Right hindlimb (tissue), 1 donor: ENCODE measurements at places on chromosomes 3 and 15.

DNA sequence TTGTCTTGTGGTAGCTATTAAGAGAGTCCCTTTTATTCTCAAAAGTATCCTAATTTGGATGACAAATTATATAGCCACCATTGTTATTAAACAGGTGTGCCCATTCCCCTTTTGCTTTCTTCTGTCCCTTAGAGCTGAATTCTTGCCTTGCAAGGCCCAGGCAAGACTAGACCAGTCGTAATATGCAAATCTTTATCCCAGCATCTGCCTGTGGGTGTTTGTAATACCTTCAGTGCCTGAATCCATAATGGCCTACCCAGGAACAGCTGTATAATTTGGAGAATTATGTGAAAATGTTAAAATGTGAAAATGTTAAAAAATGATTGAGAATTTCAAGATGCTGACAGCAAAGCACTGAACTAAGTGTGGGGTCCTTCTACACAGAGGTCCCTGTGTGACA is 403.0 kb upstream of the RBMS3 start:
- DNase-seq: no peak

DNA sequence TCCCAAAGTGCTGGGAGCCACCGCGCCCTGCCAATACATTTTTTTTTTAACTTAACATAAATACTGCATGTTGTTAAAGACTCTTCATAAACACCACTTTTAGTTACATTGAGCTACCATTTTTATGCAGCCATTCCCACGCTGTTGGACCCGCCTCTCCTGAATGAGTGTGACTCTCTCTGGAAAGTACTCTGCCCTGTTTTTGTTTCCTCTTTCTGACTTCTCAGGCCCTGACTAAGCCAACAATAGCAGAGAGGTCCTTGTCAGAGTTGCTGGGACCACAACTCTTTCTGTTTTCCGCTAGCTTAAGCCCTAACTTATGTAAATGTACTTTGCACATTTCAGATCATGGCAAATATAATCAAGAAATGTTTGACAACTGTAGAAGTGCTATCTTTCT is 35.2 kb downstream of the PARP15 start:
- DNase-seq: no peak

DNA sequence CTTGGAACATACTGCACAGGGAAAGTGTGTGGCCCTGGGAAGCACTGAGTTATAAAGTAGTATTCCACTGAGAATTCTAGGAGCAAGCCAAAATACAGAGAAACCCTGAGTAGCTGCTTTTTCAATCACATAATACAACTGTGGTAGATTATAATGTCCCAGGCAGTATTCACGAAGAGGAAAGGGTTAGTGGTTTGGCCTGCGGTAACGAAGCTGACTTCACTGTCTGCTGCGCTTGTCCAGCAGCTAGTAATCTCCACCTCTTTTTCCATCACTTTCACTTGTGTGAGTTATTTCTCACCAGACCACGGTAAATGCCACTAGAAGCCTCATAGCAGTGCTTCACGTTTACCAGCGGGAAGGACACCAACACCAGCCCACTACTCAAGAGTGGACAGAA is 34.4 kb downstream of the RPL39L start:
- DNase-seq: peak; percentile 80

DNA sequence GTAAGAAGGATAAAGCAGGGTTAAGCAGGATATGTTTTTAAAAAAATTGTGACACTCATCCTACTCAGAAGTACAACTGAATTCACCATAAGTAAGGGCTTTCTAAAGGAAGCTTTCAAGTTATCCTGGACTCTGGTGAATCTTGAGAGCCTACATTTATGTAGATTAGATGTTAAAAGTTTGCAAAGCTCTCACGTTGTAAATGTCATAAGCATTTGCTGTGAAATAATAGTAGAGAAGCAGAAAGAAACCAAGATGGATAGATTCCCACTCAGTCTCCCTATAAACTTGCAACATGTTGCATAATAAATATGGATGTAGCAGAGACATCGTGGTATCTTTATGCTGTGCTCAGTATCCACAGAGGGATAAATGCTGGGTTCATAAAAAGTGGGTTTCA is 77.0 kb downstream of the LRRC3B start:
- DNase-seq: no peak

GRCh38 chr3:56275120-56275519 is 193.1 kb downstream of the ERC2 start:
- DNase-seq: no peak

DNA sequence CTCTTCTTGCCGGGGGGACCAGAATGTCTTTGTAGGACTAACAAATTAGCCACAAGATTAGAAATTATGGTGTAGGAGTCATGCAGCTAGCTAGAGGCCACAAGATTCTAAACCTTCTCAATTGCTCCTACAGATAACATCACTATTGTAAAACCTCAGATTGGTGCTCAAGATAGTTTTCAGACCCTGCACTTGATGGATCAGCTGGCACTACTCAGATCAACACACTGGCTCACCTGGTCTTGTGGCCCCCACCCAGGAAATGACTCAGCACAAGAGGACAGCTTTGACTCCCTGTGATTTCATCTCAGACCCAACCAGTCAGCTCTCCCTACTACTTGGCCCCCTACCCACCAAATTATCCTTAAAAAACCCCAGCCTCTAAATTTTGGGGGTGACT is 124.1 kb upstream of the RASGRP1 start:
- no peak for DNase-seq

GRCh38 chr15:45197512-45197911 is 9.7 kb upstream of the SHF start:
- no peak for DNase-seq

- no peak for DNase-seq
Measured at GRCh38 chr3:193149998-193150397, 91.0 kb upstream of the PLAAT1 start.

GRCh38 chr3:106573605-106574004 is 704.8 kb upstream of the CBLB start:
- DNase-seq: no peak

DNA sequence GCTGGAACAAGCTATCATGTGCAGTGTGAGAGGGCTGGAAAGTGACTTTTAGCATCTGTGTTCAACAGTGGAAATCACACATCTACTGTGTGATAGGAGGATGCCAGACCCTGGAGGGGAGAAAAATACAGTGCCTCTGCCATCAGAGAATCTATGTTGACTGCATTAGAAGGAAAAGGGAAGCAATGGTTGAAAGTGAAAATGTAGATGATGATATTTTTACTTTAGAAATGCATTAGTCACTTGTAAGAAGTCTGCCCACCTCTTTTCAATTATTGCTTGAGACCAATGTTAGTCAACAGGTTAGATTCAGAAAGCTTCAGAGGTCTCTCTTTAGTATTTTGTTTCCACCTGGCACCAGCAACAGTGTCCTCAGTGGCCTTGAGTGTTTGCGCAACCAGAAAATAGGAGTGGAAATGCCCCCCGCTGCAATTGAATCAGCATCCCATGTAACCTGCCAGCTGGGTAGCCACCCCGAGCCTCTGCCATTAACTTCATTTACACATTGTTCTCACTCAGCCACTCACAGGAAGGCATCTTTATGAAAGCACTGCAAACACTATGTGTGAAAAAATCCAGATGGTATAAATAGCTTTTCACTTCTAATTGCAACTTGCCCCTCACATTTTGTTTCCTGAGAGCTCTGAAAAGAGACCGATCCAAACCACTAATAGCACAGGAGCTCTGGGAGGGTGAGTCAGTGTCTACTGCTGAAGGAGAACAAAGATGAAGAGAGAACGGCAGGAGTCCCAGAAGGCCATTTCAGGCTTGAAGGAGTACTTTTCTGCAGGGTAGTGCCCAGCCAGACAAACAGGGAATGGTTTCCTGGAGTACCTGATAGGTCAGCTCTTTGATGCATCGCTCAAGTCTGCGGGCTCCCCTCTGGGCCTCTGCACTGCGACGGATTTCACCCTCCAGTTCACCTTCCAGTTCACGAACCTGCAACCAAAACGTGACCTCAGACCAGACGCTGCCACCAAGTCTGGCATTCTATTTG is 92.1 kb downstream of the HHLA2 start:
- DNase-seq: no peak

GRCh38 chr3:159798951-159799350 is 189.7 kb upstream of the IL12A start:
- no peak for DNase-seq

DNA sequence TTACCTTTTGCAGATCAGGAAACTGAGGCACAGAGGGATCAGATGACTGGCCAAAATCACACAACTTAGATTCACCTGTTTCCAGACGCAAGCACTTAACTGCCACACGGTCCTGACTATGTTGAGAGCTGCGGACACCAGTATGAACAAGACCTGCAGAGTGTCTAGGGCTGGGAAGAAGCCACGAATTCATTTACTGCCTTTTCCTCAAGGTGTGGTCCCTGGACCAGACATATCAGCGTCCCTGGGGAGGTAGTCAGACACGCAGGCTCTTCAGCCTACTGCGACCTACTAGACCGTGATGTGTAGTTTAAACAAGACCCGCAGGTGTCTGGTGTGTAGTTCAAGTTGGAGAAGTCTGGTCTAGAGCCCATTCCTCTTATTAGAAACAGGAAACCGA is 541 bp upstream of the SLC6A11 start:
- DNase-seq: no peak
